ENCODE measurements at places on chromosomes 2 and 18.

GRCh38 chr18:71011389-71011788, 722.5 kb downstream of the SOCS6 start:
- DNase-seq, result no peak

GRCh38 chr2:72934683-72935610, 17.6 kb downstream of the EMX1 start:
- DNase-seq, result no peak

DNA sequence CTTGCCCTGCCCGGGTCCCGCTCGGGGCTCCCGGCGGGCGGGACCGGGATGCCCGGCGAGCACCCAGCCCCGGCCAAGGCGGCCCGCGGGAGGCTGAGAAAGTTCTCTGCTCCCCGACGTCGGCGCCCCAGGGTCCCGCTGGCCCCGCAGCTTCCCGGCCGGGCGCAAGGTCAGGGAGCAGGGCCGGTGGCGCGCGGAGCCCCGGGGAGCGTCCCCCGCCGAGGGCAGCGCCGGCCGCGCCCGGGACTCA, 331 bp downstream of the SERPINE2 start:
- no peak for DNase-seq

GRCh38 chr2:26658691-26659346, 17.7 kb upstream of the CIB4 start:
- no peak for DNase-seq

DNA sequence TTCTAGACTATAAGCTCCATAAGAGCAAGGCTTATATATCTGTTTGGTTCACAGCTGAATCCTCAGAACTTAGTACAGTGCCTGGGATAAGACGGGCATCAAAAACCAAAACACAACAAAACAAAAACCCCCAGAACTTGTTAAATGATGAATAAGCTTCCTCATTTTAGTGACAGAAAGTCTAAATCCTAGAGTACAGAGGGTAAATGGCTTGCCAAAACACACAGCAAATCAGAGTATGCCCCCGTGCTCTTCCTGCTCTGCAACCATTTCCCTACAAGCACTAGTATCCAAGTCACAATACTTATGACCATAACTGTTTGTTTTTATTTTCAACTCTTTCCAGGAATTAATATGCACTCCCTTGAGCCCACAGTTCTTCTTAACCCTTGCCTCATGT, 10.1 kb downstream of the ZNF521 start:
- no peak for DNase-seq

DNA sequence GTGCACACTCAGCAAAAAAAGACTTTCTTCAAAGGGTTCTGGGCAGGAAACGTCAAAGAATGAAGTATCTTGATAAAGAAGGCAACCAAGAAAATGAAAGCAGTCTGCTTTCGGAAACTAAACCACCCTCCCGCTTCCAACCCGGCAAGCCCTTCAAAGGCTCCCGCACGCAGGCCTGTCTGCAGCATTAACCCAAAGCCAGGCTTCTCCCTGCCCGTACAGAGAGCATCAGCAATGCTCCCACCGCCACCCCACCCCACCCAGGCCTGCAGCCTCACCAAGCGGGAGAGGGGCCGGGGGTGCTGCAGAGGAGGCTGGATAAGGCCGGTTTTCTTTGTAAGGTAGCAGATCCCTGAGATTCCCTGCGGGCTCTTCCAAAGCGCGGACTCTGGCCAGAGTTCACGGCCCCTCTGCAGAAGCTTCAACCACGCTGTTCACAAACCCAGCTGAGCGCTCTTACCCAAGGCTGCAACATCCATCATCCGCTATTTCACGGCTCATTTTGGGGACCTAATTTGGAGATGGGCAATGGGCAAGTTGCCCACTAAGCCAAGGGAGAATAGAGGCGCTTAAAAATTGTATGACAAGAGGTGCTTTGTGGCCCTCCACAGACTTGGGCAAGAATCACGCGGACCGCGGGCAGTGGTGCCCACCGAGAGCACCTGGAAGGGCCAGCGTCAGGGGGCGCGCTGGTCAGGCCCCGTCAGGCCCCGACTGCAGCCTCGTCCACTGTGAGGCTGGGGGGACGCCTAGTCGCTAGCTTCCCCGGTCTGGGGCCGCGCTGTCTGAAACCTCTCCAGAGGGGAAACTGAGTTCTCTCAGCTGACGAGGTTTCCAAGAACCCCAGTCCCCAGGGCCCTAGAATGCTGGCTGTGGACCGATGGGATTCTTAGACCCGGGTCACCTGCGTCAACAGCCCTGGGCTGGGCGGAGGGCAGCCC, 225.4 kb upstream of the ID2 start:
- peak; percentile 55 for DNase-seq

- no peak for DNase-seq
Measured at GRCh38 chr2:106140913-106141312, 53.2 kb downstream of the UXS1 start.

DNA sequence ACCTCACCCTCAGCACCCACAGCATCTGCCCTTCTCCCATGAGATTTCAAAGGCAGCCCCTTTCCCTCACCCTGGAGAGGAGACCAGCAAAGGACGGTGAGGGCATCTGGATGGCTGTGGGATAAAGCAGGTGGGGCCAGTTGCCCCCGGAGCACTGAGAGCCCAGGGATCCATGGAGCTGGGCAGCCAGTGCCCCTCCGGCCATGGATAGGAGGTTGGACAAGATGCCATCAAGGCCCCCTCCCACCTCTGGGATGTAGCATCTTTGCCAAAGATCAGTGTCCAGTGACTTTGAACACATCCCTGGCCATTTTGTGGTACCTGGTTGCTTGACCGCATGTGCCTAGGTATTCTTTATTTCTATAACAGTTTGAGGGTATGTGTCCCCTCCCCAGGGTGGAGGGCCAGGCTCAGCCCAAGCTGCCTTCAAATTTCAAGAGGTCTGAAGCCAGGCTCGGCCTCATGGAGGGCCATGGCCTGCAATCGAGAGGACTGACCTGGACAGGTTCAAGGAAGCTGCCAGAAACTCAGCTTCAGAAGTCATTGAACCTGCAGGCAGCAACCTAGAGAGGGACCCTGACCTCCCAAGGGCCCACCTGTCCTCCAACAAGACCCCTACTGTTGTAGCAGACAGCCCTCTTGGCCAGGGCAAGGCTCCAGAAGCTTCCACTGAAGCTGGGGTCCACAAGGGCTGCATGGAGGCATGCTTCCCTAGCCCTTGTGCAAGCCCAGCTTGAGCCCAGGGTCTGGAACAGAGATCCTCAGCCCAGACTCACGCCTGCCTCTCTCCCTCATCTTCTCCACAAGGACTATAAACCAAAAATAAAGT, 55.5 kb upstream of the BIN1 start:
- no peak for DNase-seq

Measured in thymus (tissue), 14 donors.